ENCODE measurements at places on chromosomes 7 and 10.

- DNase-seq: no peak
Observed at GRCh38 chr7:114670676-114671075, 251.2 kb upstream of the MDFIC start.

DNA sequence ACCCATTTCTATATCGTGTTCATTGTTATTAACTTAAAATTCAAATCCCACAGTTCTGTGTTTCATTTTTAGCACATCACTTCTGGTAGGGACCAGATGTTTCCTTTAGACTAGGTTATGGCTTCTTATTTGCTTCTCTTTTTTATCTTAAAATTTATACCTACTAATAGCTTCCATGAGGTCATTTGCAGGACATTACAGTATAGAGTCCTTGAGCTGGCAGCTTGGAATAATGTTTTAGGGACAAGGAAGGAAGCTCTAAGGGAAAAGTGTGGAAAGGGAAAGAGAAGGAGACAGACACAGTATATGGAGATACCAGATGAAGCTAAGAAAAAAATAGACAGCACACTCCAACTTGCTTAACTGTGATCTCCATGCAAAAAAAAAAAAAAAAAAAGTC lies 48.8 kb upstream of the CD36 start:
- DNase-seq: no peak

DNA sequence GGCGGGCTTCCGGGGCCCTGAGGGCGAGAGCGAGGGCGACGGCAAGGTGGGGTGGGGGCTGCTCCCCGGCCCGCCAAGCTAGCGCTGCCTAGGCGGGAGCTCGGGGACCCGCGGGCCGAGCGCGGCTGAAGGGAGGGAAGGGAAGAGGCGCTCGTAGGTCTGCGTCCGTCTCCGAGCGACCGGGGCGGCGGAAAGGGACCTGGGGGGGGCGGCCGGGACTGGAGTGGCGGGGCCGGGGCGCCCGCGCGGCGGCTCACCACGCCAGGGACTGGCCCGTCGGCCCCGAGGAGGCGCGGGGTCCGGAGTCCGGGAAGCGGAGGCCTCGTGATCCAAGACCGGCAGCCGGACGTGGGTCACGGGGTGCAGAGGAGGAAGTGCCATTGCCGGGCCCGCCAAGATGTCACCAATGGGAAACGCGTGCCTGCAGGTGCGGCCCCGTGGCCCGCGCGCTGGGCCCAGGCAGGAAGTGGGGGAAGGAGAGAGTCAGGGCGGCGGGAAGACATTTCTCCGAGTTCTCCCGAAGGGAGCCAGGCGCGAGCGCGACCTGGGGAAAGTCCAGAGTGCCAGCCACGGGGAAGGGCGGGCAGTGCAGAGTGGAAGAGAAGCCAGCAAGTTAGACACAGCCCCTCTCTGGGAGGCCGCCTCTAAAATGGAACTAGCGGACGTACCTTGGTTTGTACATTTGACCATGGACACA lies 11.9 kb downstream of the HNRNPF start:
- peak; percentile 67 for DNase-seq

- DNase-seq: no peak
Observed at GRCh38 chr7:157574120-157574825, 237.5 kb downstream of the DNAJB6 start.

- no peak for DNase-seq
Observed at GRCh38 chr7:46291601-46292150, 370.6 kb upstream of the IGFBP3 start.

GRCh38 chr7:18531539-18531938 lies 36.0 kb downstream of the HDAC9 start:
- DNase-seq: no peak

DNA sequence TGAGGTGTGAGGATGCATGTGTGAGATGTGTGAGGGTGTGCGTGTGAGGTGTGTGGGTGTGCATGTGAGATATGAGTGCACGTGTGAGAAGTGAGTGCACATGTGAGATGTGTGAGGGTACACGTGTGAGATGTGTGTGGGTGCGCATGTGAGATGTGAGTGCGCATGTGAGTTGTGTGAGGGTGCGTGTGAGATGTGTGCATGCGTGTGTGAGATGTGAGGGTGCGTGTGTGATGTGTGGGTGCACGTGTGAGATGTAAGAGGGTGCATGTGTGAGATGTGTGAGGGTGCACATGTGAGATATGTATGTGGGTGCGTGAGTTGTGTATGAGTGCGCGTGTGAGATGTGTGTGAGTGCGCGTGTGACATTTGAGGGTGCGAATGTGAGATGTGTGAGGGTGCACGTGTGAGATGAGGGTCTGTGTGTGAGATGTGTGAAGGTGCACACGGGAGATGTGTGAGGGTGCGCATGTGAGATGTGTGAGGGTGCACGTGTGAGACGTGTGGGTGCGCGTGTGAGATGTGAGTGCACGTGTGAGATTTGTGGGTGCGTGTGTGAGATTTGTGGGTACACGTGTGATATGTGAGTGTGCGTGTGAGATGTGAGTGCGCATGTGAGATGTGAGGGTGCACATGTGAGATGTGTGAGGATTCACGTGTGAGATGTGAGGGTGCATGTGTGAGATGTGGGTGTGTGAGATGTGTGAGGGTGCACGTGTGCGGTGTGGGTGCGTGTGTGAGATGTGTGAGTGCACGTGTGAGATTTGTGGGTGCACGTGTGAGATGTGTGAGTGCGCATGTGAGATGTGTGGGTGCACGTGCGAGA lies 30.5 kb downstream of the PPIF start:
- no peak for DNase-seq

GRCh38 chr7:134671609-134672008 lies 25.0 kb downstream of the BPGM start:
- DNase-seq: no peak

DNA sequence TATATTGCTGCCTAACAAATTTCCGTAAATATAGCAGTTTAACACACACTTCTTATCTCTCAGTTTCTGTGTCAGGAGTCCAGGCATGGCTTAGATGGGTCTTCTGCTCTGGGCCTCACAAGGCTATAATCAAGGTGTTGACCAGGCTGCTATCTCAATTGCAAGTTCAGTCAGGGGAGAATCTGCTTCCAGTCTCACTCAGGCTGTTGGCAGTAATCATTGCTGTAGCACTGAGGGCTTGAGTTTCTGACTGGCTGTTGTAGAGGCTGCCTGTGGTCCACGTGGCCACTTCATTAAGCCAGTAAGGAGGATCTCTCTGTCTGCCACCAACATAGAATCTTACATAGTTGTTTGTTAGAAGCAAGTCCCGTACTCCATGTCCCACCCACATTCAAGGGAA lies 138.4 kb downstream of the ST7 start:
- DNase-seq: no peak

- peak; percentile 29 for DNase-seq
Observed at GRCh38 chr7:77759294-77759889, 38.8 kb downstream of the TMEM60 start.

All from activated T-helper 1 cell treated with Interleukin-2 at 50 U/mL for 16 hours (primary cell).